ENCODE measurements at places on chromosomes 2 and 18.

DNA sequence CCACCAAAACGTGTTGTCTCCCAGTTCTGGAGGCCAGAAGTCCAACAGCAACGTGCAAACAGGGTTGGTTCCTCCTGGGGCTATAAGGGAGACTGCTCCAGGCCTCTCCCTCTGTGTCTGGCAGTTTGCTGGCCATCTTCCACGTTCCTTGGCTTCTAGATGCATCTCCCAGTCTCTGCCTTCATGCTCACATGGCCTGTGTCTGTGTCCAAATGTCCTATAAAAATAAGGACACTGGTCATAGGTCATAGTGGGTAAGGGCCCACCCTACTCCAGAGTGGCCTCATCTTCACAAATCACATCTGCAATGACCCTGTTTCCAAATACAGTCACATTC is 69.4 kb upstream of the TAF1B start:
- no peak for DNase-seq

DNA sequence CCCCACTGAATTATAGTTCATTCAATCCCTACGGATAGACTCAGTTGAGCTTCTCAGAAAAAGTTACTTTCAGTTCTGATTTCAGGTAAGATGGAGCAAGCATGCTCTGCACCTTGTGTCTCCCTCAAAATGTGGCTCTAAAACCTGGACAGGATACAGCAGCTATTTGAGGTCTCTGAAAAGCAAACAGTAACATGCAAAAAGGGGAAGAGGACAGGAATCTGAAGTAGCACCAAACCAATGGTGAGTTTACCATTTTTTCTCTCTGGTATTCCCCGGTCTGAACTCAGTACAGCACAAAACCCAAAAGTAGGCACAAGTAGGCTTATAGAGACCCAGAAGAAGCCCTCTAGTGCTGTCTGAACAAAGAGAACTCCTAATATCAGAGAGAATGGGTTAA is 34.1 kb downstream of the LANCL1 start:
- DNase-seq, result no peak

GRCh38 chr18:39835303-39836030 is 2119.6 kb upstream of the PIK3C3 start:
- DNase-seq, result no peak

- no peak for DNase-seq
Measured at GRCh38 chr2:134774786-134775641, 56.2 kb upstream of the TMEM163 start.

Measured in stimulated activated CD4-positive, alpha-beta T cell treated with anti-CD3 and anti-CD28 coated beads, Interleukin-1b, Interleukin-23, amount 100 ng/mL, for 1 hour (primary cell).